Stimulated activated CD4-positive, alpha-beta T cell treated with anti-CD3 and anti-CD28 coated beads, TNF-alpha, amount 100 ng/mL, for 48 hours (primary cell): ENCODE measurements at places on chromosomes 3 and 15.

DNA sequence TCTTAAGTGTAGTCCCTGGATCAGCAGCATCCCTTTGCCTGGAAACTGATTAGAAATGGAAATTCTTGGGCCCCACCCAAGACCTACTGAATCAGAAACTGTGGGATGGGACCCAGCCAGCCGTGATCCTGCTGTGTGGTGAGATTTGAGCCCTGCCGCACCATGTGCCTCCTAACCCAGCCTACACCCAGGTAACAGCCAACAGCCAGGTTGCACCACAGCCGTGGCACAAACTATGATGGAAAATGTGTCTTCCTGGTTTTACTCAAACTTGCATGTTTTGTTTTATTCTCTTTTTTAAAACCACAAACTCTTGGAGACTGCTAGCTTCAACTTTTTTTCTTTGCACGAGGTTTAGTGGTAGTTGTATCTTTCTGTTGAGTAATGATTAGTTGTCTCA is 2.6 kb downstream of the LIMD1 start:
- no peak for DNase-seq

GRCh38 chr3:57998366-57999283 is 9.6 kb upstream of the FLNB start:
- no peak for DNase-seq

DNA sequence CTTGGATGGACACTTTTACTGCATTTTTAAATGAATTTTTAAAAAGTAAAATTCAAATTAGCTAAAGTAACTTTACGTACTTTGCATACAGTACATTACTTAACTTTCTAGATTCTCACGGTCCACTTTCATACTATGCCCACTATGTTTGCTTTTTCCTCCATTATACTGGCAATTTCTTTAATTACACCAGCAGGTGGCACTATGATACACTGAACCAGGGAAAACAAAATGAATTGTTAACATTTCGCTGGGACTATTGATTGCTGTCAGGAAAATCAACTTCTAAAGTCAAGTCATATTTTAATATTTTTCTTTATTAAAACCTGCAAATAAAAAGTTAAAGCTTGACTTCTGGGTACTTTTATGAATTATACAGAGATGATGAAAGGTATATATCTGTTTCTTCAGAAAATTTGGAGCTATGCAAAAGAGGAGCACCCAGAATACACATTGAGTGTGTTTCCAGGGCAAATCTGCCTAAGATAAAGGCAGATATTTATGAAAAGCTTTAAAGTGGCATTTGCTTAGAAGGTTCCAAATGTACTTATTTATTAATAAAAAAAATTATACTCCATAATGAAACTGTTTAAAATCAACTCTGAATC is 21.8 kb upstream of the POU1F1 start:
- DNase-seq: no peak

DNA sequence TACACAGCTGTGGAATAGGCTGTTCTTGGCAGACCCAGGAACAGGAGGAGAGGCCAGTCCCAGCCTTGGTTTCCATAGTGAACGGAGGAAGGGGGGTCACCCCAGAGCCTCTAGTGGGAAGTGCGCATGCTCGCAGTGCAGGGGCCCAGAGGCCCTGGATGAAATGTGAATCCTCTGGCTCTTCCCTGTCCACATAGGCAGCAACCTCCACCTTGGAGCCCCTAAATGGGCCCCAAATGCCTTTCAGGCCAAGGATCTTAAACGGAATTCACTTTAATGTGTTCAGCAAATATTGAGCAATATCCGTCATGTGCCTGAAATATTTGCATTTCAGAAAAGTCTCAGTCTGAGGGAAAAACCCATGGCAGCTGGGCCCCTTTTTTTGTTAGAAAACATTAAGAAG is 3.3 kb upstream of the NDN start:
- no peak for DNase-seq

DNA sequence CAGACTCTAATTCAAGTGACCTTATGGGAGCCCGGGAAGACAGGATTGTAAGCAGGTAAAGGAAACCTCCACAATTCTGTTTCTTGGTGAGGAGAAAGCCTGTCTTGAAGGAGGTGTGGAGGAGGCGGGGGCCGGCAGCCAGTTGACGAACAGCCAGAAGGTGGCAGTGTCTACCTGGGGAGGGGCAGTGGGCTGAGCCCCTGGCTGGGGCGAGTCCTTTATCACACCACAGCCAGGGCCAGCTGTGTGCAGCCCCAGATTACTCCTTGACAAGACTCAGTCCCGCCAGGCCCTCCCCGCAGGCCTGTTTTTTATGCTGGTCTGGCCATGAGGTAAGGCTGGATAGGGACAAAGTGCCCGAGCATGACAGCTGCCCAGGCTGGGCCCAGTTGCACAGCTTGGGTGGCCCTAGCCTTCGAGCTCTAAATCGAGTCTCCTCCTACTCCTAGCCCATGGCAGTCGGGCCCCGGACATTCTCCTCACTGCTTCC is 40.9 kb upstream of the IDH2 start:
- peak; percentile 50 for DNase-seq

GRCh38 chr3:178505832-178506231 is 30.4 kb upstream of the KCNMB2 start:
- DNase-seq: no peak

GRCh38 chr3:117556646-117557407 is 847.2 kb downstream of the TUSC7 start:
- no peak for DNase-seq

- DNase-seq: no peak
These were observed 59.6 kb downstream of the ITGA11 start for GRCh38 chr15:68372291-68372811.

GRCh38 chr3:133856316-133856715 is 39.4 kb downstream of the RAB6B start:
- DNase-seq: no peak

DNA sequence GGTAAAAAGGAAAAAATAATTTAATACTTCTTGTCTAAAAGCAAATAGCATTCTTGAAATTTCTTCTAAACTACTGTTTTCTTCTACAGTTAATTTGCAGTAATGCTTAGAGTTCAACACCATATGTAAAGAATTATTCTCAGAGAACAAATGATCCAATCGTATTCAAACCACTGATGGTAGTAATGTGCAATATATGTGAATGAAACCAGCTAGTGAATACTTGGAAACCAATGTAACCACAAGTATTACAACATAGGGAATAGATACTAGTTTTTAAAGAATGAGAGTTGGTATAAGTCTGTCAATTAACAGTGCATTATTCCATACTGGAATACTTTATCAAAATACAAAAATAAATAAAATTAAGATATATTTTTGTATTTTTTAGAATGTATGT is 850.0 kb downstream of the DIPK2A start:
- no peak for DNase-seq

- DNase-seq: no peak
These were observed 65.8 kb downstream of the EXOG start for GRCh38 chr3:38561746-38562466.

DNA sequence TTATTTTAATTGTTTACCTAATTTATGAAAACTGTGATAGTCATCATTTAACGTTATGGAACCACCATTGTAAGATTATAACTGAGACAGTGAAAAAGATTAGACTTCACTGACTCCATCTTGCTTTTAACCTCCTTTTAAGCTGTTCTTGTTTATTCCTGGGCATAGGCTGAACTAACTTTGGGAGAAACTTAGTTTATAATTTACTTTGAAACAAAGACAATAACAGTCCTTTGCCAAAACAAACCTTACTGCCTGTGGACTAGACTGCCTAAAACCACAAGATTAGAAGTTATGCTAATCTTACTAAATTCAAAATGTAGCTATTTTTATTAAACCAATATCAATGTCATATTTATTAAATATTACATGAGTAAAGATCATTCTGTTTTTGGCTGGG is 44.3 kb upstream of the TMEM45A start:
- DNase-seq: no peak

DNA sequence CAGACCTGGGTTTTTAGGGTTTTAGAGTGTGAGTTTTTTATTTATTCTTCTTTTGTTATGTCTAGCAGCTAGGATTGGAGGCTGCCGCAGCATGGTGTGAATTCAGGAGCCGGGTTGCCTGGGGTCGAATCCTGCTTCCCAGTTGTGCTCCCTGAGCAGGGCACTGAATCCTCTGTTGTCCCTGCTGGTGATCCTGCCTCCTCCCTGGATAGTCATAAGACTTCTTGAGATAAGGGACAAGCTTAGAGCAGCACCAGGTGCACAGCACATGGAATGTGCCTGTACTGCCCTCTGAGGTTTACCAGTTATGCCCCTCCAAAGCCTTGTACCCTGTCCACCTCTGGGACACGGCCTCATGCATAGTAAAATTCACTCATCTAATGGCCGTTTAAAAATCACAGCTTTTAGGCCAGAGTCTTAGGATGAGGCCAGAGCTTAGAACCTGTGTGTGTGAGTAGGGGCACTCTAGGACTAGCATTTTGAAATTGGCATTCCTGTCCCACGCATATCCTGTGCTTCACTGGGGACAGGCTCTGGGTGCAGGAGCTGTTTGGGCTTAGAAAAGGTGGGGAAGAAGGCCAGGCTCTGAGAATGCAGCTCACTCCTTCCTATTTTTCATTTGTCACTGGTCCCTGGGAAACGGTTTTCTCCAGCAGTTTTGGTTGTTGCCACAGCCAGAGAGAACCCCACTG is 47.7 kb downstream of the CHCHD6 start:
- DNase-seq: no peak

GRCh38 chr3:171876680-171877147 is 33.6 kb downstream of the TMEM212 start:
- DNase-seq: no peak

DNA sequence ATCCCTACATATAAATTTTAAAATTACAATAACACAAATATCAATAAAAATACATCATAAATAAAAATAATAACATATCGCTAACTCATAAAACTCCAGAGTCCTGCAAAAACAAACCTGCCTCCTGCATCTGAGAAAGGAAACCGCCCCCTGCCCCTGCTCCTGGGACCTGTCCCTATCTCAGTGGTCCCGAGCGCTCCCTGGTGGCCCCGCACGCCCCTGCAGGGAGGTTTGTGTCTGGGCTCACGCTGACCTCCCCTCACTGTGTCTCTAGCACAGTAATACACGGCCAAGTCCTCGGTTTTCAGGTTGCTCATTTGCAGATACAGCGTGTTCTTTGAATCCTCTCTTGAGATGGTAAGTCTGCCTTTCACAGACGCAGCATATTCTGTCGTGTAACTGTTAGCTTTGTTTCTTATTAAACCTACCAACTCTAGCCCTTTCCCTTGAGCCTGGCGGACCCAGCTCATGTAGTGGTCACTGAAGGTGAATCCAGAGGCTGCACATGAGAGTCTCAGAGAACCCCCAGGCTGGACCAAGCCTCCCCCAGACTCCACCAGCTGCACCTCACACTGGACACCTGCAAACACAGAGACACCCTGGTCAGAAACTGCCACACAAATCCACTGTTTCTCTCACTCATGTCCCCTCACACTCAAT is 554.1 kb downstream of the GOLGA6L6 start:
- DNase-seq: no peak

- no peak for DNase-seq
These were observed 83.9 kb upstream of the MEF2A start for GRCh38 chr15:99481951-99482230.

DNA sequence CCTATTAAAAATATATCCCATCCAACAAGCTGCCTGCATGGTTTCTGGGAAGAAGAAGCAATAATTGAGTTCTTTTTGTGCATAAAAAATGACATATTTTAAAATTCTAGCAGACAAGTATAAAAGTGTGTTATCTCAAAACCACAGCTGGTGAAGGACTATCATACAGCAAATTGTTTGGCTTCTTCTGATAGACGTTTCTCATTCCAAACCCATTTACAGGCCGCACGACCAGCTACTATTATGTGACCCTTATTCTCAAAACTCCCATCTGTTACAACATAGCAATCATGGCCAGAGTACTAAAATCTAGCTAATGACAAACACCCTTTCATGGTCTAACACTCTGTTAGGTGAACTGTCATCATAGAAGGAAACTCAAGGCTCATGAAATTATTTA is 21.7 kb downstream of the ETFA start:
- DNase-seq: no peak

GRCh38 chr3:15329046-15330005 is 3.1 kb downstream of the SH3BP5 start:
- no peak for DNase-seq

DNA sequence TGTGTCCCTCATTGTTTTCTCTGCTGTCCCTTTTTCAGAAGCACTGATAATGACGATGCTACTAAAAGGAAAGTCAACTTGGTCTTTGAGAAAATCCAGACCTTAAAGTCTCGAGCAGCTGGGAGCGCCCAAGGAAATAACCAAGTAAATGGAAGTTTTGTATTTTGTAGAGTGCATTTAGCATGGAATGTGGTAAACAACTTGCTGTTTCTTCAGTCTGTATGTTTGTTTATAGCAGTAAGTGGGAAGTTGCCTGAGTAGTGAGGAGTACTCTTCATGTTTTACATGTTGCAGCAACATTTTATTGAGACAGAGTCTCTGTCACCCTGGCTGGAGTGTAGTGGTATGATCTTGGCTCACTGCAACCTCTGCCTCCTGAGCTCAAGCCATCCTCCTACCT is 66.0 kb downstream of the CGNL1 start:
- no peak for DNase-seq

DNA sequence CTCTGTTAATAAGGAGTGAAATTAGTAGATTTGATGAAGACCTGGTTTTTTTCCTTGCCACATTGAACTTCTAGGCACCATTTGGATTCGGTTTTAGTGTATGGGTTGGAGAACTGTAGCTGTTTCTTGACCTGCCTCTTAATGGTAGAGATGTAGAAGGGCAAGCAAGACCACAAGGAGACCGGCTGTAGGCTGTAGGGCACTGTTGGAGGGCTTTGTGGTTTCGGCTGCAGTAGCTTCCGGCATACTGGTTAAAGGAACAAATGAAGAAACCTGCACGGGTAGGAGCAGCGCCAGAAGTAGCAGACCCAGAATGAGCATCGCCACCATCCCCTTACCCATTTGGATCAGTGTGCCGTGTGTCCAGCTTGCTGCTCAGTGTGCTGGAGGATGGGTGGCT is 7.9 kb downstream of the PCLAF start:
- no peak for DNase-seq

DNA sequence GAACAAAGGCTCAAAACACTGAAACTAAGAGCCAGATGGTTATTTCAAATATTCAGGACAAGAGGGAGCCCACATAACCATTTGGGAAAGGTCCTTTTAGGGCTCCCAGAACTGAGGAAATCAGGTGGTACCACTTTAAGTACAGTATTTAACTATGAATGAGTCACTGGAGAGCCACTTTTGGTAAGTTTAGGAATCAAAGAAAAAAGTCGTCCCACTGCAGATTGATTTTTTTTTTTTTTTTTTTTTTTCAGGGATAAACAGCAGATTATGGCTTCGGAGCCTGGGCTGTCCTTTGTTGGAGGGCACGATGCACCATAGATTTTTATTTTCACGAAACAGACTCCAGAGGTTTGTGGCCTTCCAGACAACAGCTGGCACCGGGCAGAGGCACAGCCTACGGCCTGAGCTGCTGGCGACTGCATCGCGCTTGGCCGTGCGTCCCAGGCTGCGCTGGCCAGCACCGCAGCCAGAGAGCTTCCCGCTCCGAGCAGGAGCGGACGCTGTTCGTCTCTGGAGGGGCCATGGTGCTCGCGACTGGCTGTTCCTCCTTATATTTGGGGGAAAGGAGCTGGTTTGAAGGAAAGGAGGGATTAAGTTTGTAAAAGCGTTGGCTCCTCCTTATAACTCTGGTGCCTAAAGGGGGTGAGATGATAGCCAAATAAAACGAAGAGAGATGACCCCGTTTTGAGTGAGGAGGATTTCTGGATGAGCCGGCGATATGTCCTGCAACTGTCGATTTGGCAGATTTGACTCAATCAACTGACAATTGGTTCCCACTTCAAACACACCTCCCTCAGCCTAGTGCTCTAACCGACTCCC is 152.9 kb upstream of the GOLIM4 start:
- DNase-seq: no peak

- DNase-seq: no peak
These were observed 73.2 kb downstream of the INO80 start for GRCh38 chr15:41042851-41043250.
